ENCODE measurements at places on chromosomes 2 and 18. TPM values are rescaled to one million over a fixed set of nuclear protein-coding genes. Genes with fewer than 3 reads are reported as not detected.

SLC30A3 gene
- total RNA-seq = 0.09 TPM

LRATD1 gene
- 0.08 TPM for total RNA-seq

DNA sequence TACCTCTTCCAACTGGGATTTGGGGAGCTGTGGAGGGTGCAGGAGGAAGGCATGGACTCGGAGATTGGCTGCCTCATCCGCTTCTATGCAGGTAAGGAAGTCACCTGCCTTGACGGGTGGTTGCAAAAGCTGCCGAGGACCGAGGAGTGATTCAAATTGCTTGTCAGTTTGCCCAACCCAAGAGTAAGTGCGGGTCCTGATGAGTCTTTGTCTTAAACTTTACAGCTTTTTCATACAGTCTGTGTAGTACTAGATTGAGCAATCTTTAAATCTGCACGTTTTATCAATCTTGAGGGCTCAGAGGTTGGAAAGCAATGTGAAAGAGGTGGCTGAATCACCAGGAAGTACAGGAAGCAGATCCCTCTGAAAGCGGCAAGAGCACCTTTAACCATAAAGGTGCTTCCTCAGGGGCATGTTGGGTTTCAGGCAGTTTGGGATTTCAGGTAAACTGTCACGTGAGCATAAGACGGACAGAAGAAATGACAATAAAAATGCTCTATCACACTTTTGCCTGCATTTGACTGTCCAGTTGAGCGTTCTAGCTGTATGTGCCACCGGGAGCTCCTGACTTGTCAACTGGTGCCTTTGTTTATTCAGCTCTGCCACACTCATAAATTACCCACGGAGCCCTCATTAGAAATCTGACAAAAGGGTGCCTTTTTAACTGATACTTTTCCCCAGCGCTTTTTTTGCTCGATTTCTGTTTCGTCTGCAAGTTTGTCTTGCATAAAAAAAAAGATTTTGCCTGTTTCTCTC lies 2.0 kb downstream of the PHLPP1 start:
- DNase-seq = peak; percentile 61

TLX2 gene
- total RNA-seq = not detected

DNA sequence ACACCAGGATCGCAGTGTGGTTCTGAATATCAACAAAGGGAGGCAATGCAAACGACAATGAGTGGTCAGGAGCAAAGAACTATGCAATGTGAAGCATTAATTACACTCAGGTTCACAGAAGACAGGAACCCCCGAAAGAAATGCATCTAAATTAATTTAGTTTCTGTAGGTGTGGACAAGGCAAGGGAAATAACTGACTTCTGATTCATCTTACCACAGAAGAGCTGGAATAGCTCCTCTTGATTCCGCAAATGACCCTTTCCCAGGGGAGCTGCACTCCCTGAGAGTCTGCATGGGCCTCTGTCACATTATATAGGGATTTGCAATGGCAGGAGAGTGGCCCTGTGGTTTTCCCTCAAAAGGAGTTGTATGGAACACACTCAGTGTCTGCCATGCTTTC lies 263.9 kb upstream of the APCDD1 start:
- DNase-seq = no peak

DNA sequence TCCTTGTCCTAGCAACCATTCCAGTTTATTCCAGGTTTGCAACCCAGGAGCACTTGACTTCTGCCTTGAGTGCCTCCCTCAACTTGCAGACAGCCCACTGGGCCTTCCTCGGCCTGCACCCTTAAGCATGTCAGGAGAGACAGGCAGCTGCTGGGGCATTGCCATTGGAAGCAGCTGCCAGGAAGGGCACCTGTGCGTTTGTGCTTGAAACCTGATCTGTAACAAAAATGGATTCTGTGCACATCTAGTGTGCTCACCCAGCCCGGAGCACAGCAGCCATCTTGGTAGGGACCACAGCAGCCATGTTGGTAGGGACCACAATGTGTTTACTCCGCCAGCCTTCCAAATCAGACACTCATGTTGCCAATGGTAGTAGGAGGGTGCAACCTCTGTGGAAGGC lies 44.3 kb upstream of the GLI2 start:
- no peak for DNase-seq

Measured in fibroblast of the aortic adventitia (primary cell).